ENCODE measurements at places on chromosomes 1 and 21.

GRCh38 chr1:37476460-37477197 lies 2.2 kb downstream of the ZC3H12A start:
- DNase-seq: no peak

GRCh38 chr1:206489980-206490770 lies 17.2 kb upstream of the RASSF5 start:
- no peak for DNase-seq

DNA sequence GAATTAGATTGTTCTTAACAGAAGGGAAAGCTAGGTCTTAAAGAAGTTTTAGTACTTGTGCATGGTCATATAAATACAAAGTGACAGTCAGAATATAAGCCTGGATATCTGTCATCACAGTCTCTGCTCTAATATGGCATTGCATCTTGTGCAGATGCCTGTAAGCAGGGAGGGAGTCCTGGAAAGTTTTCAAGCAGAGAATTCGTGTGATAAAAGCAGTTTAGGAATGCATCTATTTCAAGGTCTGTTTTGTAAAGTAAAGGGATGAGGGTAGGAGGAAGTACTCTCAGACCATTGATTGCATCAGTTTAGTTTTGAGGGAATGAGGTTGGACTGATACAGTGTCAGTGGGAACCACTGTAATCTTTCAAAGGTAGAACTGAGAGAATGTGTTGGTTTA lies 30.6 kb downstream of the IARS2 start:
- no peak for DNase-seq

- DNase-seq: no peak
These were observed 24.2 kb upstream of the SLFNL1 start for GRCh38 chr1:41045740-41046139.

GRCh38 chr1:36529769-36530260 lies 47.1 kb upstream of the CSF3R start:
- DNase-seq: no peak

- DNase-seq: no peak
These were observed 30.3 kb downstream of the CD48 start for GRCh38 chr1:160681066-160681890.

GRCh38 chr1:67407498-67407897 lies 22.7 kb downstream of the SERBP1 start:
- DNase-seq: no peak

- DNase-seq: no peak
These were observed 9.8 kb downstream of the SLC2A7 start for GRCh38 chr1:9016455-9016854.

- DNase-seq: no peak
These were observed 61.8 kb upstream of the PTGFRN start for GRCh38 chr1:116847688-116848531.

DNA sequence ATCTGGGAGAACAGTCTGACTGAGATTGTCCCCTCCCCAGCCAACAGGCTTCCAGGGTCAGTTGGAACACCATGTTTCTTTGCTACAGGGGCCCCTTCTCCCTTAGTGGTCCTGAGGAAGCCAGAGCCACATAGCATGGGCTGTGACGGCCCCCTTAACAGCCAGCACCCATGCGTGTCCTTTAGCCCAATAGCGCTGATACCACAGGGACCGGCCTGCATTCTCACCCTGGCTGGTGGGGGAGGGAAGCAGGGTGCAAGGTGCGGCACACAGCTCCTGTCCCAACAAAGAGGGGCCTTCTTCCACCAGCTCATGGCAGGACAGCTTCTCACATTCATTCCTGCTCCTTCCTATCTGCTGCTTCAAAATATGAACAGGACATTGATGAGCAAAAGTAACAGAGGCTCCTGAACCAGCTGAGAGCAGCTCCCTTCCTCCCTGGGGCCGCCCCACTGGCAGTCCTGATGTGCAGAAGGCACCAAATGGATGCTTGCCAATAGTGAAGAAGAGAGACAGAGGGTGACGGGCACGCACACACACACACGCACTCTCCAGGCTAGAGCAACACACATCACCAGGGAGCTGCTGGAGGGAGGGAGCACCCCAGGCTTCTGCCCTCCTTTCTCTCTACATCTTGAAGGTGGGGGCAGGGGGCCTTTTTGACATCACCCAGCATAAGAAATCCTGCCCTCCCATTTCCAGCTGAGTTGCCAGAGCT lies 99.4 kb downstream of the CRYAA start:
- no peak for DNase-seq

DNA sequence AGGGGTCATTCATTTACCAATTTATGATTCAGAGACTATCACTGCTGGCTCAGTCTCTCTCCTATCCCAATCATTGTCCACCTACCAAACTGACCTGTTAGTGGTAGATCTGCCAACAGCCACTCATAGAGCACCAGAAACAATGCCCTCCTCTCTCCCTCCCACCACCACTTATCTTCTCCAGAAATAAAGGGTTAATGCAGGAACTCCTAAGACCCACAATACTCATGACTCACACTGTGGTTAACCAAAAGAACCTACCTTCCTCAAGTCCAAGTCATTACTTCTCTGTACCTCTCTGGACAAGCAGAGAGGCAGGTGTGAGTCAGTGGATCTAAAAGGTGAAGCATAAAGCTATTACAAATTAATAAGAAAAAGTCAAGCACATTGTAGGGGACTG lies 40.9 kb upstream of the CAMK1G start:
- no peak for DNase-seq

DNA sequence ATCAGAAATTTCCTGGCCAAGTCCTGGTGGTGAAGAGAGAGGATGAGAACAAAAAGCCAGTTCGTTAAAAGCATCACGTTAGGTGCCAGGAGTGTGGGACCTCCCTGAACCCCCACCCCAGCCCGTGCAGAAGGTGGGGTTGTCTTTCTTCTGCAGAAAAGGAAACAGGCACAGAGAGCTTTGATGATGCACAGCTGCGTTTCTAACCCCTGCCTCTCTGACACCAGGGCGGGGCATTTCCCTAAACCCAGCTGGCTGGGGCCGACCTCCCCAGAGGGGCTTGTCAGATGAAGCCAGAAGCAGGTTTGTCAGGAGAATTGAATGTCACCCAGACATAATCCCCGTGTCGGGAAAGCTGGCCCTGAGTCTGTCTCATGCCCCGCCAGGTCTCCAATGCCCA lies 189.3 kb upstream of the EDN2 start:
- DNase-seq: no peak

DNA sequence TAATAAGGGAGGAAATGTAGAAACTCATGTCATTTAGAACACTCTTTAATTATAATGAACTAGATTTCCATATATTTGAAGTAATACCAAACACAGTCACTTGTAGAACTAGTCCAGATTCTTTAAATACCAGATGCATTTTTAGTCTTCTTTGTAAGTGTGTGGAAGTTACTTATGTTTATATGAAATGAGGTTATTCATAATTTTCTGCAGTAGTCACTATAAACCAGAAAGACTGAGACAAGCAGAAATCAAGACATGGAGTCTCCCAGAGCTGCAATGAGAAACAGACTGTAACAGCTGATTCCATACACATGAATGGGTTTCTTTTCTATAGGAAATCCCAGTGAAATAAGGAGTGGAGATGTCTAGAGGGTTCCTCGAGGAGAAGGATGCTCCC lies 216.6 kb upstream of the ZP4 start:
- DNase-seq: no peak

- no peak for DNase-seq
These were observed 60.7 kb upstream of the COG2 start for GRCh38 chr1:230581446-230582079.

DNA sequence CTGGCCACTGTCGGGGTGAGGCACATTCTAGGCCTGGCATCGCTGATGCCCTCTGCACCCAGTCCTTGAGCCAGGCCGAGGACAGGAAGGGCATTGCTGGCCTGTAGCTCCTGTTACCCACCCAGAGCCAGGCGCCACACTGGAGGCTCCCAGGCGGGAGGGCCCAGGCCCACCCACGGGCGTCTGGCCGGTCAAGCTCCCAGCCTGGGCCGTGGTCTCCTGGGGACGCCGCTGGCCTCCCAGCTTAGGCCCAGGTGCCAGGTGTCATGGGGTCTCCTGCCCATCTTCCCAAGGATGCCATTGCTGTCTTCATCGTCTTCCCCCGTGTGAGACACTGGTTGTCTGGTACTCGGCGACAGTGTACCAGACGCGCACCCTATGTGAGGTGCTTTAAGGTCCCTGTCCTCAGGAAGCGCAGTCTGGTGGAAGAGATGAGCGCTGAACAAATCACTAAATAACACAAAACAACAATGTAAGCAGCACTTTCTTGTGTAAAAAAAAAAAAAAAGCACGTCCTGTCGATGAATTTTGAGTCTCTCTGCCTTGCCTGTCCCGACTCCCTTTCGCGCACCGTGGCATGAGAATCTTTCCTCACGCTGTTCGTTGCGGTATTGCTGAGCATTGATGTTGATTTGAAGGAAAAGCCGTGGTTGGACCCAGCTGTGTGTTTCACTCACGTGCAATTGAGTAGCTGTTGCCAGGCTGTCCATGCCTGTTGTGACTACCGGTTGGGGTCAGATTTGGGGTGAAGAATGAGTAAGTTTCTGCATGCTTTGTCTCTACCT lies 27.0 kb upstream of the TRAPPC10 start:
- DNase-seq: no peak

DNA sequence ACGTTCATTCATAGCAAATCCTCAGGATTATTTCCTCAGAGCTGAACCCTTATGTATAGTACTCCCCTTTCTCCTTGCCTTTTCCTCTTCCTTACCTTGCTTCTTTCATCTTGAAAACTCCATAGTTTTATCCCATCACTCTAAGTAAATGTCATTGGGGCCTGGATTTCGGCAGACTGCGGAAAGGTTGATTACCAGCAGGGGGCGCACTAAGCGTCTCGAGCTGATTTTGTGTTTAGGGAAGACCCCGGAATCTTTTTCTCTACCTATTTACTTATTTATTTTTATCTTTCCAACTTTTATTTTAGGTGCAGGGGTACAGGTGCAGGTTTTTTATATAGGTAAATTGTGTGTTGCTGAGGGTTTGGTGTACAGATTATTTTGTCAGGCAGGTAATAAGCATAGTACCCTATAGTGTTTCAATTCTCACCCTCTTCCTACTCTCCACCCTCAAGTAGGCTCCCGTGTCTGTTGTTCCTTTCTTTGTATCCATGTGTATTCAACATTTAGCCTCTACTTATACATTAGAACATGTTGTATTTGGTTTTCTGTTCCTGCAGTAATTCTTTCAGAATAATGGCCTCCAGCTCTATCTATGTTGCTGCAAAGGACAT lies 11.4 kb upstream of the MTARC1 start:
- DNase-seq: no peak

DNA sequence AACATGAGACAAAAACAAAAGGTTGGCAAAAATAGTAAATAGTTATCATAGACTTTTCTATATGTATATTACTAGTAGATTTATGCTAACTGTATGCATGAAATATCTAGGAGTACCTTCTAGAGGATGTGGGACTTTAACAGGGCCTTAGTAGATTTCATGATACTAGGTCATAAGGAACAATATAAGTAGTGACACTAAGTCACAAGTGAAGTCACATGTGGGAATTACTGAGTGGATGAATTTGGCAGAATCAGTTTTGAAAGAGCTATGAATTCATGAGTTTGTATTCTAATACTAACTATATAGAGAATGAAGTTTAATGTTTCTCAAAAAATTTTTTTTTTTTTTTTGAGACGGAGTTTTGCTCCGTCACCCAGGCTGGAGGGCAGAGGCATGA lies 53.1 kb upstream of the GPR25 start:
- no peak for DNase-seq

- DNase-seq: no peak
These were observed 30.2 kb downstream of the DBT start for GRCh38 chr1:100219457-100219856.

- no peak for DNase-seq
These were observed 115.5 kb downstream of the LRRC53 start for GRCh38 chr1:74396933-74397332.

- no peak for DNase-seq
These were observed 23.4 kb upstream of the COL16A1 start for GRCh38 chr1:31727195-31727594.
